ENCODE measurements at places on chromosomes 12 and 14.

- DNase-seq = no peak
These were observed at the start of gene MYL2 for GRCh38 chr12:110920324-110920910. TSS of gene MYL2 (minus strand) at chr12:110920579. CDS start at chr12:110920529, 50 bp downstream.

GRCh38 chr12:92722897-92723296 lies 20.1 kb downstream of the PLEKHG7 start:
- DNase-seq = no peak

DNA sequence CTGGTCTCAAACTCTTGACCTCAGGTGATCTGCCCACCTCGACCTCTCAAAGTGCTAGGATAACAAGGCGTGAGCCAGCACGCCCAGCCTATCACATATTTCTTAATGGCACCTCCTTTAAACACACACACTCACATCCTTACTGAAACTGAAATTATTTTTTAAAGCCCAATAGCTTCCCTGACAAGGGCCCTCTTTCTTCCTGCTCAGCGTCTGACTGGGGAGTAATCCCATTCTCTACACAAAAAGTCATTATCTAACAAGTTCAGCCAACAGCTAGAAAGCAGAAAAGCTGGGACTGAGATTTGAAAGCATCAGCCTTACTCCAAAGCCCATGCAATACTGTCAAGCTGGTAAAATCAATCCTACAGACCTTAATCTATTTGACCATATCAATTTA lies 10.0 kb upstream of the AICDA start:
- no peak for DNase-seq

DNA sequence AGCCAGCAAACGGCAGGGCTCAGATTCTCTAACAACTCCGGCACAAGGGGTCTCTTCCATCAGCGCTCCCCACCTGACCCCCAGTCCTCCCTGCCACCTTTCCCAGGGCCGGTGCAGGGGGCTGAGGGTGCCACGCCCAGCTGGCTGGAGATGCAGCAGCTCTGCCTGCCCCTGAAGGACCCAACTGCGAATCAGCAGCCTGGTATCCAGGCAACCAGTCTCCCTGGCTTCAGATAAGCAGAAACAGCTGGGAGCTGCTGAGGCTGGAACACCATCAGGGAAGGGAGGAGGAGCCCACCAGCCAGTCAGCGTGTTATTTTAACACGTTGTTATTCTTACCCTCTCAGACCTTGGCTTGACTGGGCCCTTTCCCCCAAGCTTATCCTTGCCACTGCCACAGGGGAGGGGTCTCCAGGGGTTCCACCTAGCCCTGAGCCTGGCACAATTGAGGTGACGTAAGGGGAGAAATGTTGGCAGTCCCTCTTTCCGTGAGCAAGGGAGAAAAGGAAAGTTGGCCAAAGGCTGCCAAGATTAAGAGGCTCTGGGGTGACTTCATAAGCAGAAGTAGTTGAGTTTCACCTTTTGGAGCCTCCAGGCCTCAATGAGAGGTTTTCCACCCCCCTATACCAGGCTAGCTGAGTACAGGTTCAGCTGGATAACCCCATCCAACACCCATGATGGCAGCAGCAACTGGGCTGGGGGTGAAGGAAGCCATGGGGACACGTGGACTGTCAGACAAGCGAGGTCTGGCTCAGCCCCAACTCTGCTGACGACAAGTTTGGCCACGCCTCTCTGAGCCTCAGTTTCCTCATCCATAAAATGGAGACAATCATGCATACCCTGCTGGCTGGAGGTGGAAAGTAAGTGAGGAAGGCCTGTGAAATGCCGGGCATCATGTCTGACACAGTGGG lies 91.1 kb downstream of the IRF2BPL start:
- no peak for DNase-seq

DNA sequence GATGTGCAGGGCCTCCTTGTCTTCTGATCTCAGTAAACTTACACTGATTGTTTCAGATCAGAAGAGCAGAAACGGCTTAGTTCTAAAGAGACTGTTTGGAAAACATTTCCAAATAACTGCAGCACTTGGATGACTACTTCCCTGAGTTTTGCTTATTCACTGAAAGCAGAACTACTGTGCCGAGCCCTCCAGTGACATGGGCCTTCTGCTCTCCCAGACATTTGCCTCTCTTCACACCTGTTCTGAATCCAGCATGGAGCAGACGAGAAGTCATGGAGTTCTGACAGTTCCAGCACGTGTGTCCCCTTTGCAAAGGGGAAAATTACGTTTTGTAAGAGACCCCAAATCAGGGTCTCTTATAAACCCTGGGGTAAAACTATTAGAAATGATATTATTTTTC lies 31.4 kb downstream of the ETNK1 start:
- no peak for DNase-seq

DNA sequence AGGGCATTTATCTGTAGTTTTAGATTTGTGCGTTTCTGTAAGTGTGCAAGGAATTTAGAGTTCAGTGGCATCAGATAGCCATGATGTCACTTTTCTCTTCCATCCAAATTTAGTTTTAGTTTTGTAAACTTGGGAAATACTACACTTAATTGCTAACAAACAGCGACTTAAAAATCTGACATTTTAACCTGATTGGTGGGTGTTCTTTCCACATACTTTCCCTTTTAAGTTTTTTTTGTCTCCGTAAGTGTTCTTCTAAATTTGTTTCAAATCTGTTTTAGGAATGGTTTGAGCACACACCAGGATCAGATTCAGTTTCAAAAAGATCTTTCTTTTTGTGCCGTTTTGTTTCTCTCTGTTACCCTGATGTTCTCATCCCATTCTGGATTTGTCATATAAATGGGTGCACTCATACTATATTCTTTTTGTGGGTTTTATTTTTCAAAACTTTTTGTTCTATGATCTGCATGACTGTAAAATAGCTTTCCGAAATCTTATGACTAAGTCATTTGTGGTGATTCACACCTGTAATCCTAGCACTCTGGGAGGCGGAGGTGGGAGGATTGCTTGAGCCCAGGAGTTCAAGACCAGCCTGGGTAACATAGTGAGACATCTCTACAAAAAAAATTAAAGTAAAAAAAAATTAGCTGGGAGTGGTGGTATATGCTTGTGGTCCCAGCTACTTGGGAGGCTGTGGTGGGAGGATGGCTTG lies 58.9 kb downstream of the FBXO34 start:
- DNase-seq = peak; percentile 70

All from activated CD4-positive, alpha-beta T cell treated with anti-CD3 and anti-CD28 coated beads, Interleukin-2, amount 50 U/mL, for 48 hours (primary cell).